Body of pancreas (tissue), 4 donors: ENCODE measurements at places on chromosomes 6 and 20. TPM values are rescaled to one million over a fixed set of nuclear protein-coding genes. Genes with fewer than 3 reads are reported as not detected.
A peak's percentile ranks its signal among the peaks of the same experiment; 100 is the strongest.

The TNFRSF21 gene
- 24.6 TPM for total RNA-seq

The CLIC5 gene
- 1.6 TPM for total RNA-seq

The IMPG1 gene
- not detected for total RNA-seq

The SLC17A1 gene
- not detected for total RNA-seq

The ZNF165 gene
- 2.9 TPM for total RNA-seq

The CLDN20 gene
- not detected for total RNA-seq

- no peak overlapping the region for H3K4me3 ChIP-seq
- H3K27ac ChIP-seq = peak overlapping the region; percentile 59
- peak; percentile 82 for DNase-seq
- no peaks in the 10 kb centered on the region for H3K36me3 ChIP-seq
- peaks cover 37% of the 10 kb centered on the region for H3K4me1 ChIP-seq
Observed at GRCh38 chr6:52672412-52673025, 1.6 kb downstream of the TMEM14A start.

GRCh38 chr20:55777641-55778040, 227.7 kb downstream of the CBLN4 start:
- DNase-seq = no peak
- no peaks in the 10 kb centered on the region for H3K4me1 ChIP-seq
- H3K4me3 ChIP-seq = no peak overlapping the region
- no peaks in the 10 kb centered on the region for H3K27me3 ChIP-seq
- H3K36me3 ChIP-seq = no peaks in the 10 kb centered on the region

GRCh38 chr20:6583134-6583738, 184.2 kb upstream of the BMP2 start:
- H3K27ac ChIP-seq = no peak overlapping the region
- no peaks in the 10 kb centered on the region for H3K27me3 ChIP-seq
- no peaks in the 10 kb centered on the region for H3K4me1 ChIP-seq
- peak; percentile 72 for DNase-seq

DNA sequence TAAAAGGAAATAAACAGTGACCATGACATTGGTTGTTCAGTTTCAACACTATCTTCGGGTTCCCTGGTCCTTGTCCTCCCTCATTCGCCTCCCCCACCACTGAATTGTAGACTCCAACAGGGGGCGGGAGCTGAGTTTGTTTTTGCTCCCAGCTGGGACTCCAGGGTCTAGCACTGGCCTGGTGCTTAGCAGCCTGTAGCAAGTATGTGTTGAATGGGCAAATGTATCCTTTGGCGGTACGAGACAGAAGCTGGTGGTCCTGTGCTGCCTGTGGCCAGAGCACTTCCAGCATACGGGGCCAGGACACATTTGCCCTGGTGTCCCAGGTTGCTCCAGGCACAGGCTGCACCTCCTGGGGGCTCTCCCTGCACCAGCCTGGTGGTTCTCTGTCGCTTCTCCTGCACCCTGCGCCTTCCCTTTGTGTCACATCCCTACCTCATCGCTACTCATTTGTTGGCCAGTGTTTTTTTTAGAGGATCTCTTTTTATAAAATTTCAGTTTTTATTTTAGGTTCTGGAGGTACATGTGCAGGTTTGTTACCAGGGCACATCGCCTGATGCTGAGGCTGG, 40.1 kb downstream of the PHACTR3 start:
- H3K4me1 ChIP-seq = no peaks in the 10 kb centered on the region
- H3K27me3 ChIP-seq = no peaks in the 10 kb centered on the region
- H3K36me3 ChIP-seq = no peaks in the 10 kb centered on the region
- no peak overlapping the region for H3K27ac ChIP-seq

- no peak for DNase-seq
- H3K27me3 ChIP-seq = no peaks in the 10 kb centered on the region
- H3K4me1 ChIP-seq = no peaks in the 10 kb centered on the region
- H3K27ac ChIP-seq = no peak overlapping the region
- no peaks in the 10 kb centered on the region for H3K36me3 ChIP-seq
Observed at GRCh38 chr6:48978016-48978415, 485.0 kb downstream of the MMUT start.

GRCh38 chr20:18853216-18853615, 39.6 kb downstream of the SCP2D1 start:
- no peaks in the 10 kb centered on the region for H3K27me3 ChIP-seq
- no peak for DNase-seq
- H3K36me3 ChIP-seq = no peaks in the 10 kb centered on the region
- H3K4me3 ChIP-seq = no peak overlapping the region
- no peak overlapping the region for H3K27ac ChIP-seq

- no peaks in the 10 kb centered on the region for H3K4me1 ChIP-seq
- no peaks in the 10 kb centered on the region for H3K27me3 ChIP-seq
- no peak overlapping the region for H3K4me3 ChIP-seq
- no peaks in the 10 kb centered on the region for H3K36me3 ChIP-seq
- H3K27ac ChIP-seq = no peak overlapping the region
- no peak for DNase-seq
Observed at GRCh38 chr20:48740292-48740649, 87.5 kb downstream of the PREX1 start.

DNA sequence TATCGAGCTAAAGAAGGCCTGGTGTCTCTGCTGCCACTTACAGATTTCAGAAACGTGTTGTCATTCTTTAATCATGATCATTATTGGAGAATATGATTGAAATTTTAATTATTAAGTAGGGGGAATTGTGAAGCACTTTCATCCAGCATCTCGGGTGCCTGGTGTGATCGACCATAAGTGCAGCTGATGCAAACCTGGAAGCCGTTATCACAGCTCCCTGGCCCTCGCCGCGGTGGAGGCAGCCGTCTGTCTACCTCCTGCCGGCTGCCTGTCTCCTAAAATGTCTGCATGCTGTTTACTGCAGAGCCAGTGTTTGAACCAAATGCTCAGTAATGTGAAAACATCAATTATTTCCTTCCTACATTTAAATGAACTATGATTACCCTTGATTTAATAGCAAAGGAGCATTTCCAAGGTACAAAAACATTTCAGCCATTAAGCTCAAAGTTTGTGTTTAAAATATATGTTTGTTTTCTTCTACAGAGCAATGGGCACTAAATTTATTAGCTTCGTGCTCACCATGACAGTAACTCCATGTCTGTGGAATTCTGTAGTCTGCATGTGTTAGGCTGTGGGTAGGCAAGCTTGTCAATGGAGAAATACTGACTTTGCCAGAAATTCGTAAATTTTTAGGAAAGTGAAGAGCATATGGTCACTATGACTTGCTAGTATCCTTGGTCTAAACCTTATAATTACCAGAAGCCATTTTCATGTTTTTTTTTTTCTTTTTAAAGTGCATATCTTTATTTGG, 184.5 kb upstream of the AGPAT4 start:
- H3K27ac ChIP-seq = no peak overlapping the region
- H3K27me3 ChIP-seq = no peaks in the 10 kb centered on the region
- H3K4me1 ChIP-seq = no peaks in the 10 kb centered on the region
- no peaks in the 10 kb centered on the region for H3K36me3 ChIP-seq
- no peak overlapping the region for H3K4me3 ChIP-seq

DNA sequence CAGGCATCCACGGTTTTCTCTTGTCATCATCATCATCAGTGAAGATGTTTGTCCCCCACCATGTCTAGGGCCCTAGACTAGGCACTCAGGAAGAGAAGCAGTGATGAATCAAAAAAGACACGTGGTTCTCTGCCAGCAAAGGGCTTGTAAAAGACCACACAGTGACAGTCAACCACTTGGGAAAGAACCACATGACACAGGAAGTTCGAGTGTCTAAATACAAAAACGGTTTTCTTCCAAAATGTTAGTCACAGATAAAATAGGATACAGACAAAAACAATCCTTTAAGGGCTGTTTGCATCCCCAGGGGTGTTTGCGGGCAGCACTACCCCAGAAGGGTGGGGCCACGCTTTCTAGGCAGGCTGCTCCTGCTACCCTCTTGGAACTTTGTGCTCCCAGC, 356.8 kb upstream of the AGPAT4 start:
- H3K4me3 ChIP-seq = no peak overlapping the region
- H3K4me1 ChIP-seq = no peaks in the 10 kb centered on the region
- DNase-seq = no peak
- H3K27me3 ChIP-seq = no peaks in the 10 kb centered on the region
- no peak overlapping the region for H3K27ac ChIP-seq

GRCh38 chr6:33860706-33861474, 57.1 kb upstream of the MLN start:
- H3K4me1 ChIP-seq = peaks cover 14% of the 10 kb centered on the region
- no peaks in the 10 kb centered on the region for H3K27me3 ChIP-seq
- no peak overlapping the region for H3K4me3 ChIP-seq
- no peak for DNase-seq
- H3K36me3 ChIP-seq = no peaks in the 10 kb centered on the region

- H3K27me3 ChIP-seq = no peaks in the 10 kb centered on the region
- H3K4me1 ChIP-seq = peaks cover 18% of the 10 kb centered on the region
- H3K27ac ChIP-seq = peak overlapping the region; percentile 83
- peak overlapping the region; percentile 20 for H3K4me3 ChIP-seq
- no peak for DNase-seq
Observed at GRCh38 chr6:12956991-12957320, 240.4 kb downstream of the PHACTR1 start.

DNA sequence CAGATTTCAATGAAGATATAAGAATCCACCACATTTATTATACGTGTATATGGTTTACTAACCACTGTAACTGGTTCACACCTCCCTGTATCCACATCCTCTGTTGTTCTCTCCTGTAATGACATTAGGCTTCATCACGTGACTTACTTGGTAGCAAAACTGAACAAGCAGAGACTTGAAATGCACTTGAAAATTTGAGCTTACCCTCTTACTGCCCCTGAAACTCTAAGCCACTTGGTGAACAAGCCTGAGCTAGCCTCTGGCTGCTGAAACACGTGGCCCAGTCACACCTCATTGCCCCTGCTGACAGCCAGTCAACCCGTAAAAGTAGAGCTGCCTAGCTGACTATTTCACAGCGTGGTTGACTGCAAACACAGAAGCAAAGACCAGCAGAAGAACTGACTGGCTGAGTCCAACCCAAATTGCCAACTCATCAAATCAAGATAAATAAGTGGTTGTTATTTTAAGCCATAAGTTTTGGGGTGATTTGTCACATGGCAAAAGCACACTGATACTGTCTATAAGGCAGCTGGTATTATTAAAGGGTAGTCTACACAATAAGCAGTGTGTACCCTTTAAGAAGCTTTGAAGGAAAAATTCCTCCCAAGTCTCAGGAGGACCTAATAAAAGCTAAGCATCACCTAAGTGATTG, 109.0 kb downstream of the RALGAPA2 start:
- no peak for DNase-seq
- H3K27ac ChIP-seq = no peak overlapping the region
- H3K4me3 ChIP-seq = no peak overlapping the region
- H3K4me1 ChIP-seq = no peaks in the 10 kb centered on the region

DNA sequence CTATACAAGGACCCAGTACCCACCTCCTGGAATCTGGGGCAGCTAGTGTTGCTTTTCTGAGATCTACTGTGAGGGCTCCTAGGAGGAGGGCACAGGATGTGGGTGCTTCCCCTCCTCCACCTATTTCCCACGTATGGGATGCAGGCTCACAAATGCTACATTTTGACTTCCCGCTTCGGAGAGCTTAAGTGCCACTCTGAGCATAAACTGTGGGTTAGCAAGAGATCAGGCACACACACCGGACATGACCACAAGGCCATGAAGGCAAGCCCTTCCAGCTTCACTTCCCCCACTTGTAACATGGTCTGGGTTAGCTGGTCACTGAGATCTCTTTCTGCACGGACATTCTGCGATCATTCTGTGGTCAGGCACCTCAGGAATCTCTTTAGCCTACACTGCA, 15.7 kb upstream of the TGM3 start:
- H3K4me3 ChIP-seq = no peak overlapping the region
- peaks cover 8% of the 10 kb centered on the region for H3K4me1 ChIP-seq
- H3K27me3 ChIP-seq = no peaks in the 10 kb centered on the region

- H3K4me1 ChIP-seq = no peaks in the 10 kb centered on the region
- no peak for DNase-seq
- no peaks in the 10 kb centered on the region for H3K27me3 ChIP-seq
- no peak overlapping the region for H3K4me3 ChIP-seq
Observed at GRCh38 chr20:19301142-19301541, 88.7 kb downstream of the SLC24A3 start.

DNA sequence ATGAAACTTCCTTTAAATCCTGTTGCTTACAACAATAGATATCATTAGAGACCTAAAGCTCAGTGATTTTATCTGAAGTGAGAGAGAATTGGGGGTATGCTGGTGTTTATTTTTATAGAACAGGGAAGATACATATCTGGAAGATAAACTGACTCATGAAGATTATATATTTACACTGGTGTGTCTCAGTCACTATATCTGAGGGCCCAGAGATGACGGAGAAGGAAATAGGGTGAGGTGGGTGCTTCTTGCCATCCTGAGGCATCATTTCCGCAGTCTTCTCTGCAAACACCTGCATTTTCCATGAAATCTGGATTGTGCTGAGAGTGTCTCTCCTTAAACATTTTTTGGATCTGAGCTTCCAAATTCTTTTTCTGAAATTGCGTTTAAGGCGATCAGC, 5.9 kb upstream of the PLCB1 start:
- no peak for DNase-seq
- H3K27me3 ChIP-seq = no peaks in the 10 kb centered on the region
- H3K4me3 ChIP-seq = no peak overlapping the region
- H3K4me1 ChIP-seq = no peaks in the 10 kb centered on the region
- no peaks in the 10 kb centered on the region for H3K36me3 ChIP-seq

- H3K4me1 ChIP-seq = no peaks in the 10 kb centered on the region
- no peak overlapping the region for H3K27ac ChIP-seq
- no peaks in the 10 kb centered on the region for H3K27me3 ChIP-seq
- no peaks in the 10 kb centered on the region for H3K36me3 ChIP-seq
- H3K4me3 ChIP-seq = no peak overlapping the region
Observed at GRCh38 chr6:160735523-160735922, 33.5 kb downstream of the PLG start.

- no peaks in the 10 kb centered on the region for H3K36me3 ChIP-seq
- H3K27me3 ChIP-seq = no peaks in the 10 kb centered on the region
- H3K4me1 ChIP-seq = peaks cover 29% of the 10 kb centered on the region
- H3K27ac ChIP-seq = peak overlapping the region; percentile 70
Observed at GRCh38 chr20:653590-654416, 803 bp upstream of the SRXN1 start.

DNA sequence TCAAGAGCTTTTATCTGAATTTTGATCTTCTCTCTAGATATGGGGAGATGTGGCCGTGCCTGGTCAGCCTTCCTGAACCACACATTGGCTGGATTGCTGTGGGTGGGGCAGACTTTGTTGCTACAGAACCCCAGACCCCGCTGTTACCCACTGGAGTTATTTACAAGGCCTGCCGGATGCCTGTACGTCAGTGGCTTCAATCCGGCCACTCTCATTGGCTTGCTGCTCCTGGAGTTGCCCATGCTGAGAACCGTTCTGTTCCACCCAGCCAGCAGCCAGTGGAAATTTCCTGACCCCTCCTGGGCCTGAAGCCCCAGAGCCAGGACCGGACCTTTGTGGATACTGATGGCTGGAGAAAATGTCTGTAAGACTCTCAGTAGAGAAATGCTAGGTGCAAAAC, 101.9 kb downstream of the TFAP2C start:
- no peak overlapping the region for H3K4me3 ChIP-seq
- no peaks in the 10 kb centered on the region for H3K27me3 ChIP-seq
- H3K4me1 ChIP-seq = peaks cover 3% of the 10 kb centered on the region
- no peak overlapping the region for H3K27ac ChIP-seq
- H3K36me3 ChIP-seq = no peaks in the 10 kb centered on the region
- no peak for DNase-seq

- H3K4me1 ChIP-seq = no peaks in the 10 kb centered on the region
- no peak overlapping the region for H3K4me3 ChIP-seq
- DNase-seq = no peak
- H3K27me3 ChIP-seq = no peaks in the 10 kb centered on the region
- H3K27ac ChIP-seq = no peak overlapping the region
- H3K36me3 ChIP-seq = no peaks in the 10 kb centered on the region
Observed at GRCh38 chr6:20056350-20056992, 155.8 kb downstream of the MBOAT1 start.
